Stimulated activated naive B cell treated with anti-CD40 and anti-IgM and Interleukin-4, amounts not matched to agents 10 μg/mL and 1 μg/mL and 100 μg/mL, for 72 hours (primary cell): ENCODE measurements at places on chromosomes 11 and 22.

- no peak overlapping the region for H3K27ac ChIP-seq
- H3K4me3 ChIP-seq, result no peak overlapping the region
- H3K4me1 ChIP-seq, result no peaks in the 10 kb centered on the region
- H3K36me3 ChIP-seq, result no peaks in the 10 kb centered on the region
- DNase-seq, result no peak
Observed at GRCh38 chr22:29096736-29097669, 24.2 kb downstream of the KREMEN1 start.

GRCh38 chr11:6315811-6316425 is 4.4 kb downstream of the CAVIN3 start:
- H3K27me3 ChIP-seq, result peaks cover 45% of the 10 kb centered on the region
- H3K36me3 ChIP-seq, result no peaks in the 10 kb centered on the region
- peaks cover 20% of the 10 kb centered on the region for H3K4me1 ChIP-seq
- H3K4me3 ChIP-seq, result no peak overlapping the region
- peak; percentile 22 for DNase-seq

- no peak overlapping the region for H3K4me3 ChIP-seq
- peaks cover 14% of the 10 kb centered on the region for H3K36me3 ChIP-seq
- H3K4me1 ChIP-seq, result peaks cover 38% of the 10 kb centered on the region
- no peak overlapping the region for H3K27ac ChIP-seq
- no peak for DNase-seq
- H3K27me3 ChIP-seq, result no peaks in the 10 kb centered on the region
Observed at GRCh38 chr11:63698976-63699733, 17.9 kb downstream of the RTN3 start.

- no peaks in the 10 kb centered on the region for H3K36me3 ChIP-seq
- no peaks in the 10 kb centered on the region for H3K27me3 ChIP-seq
- H3K27ac ChIP-seq, result no peak overlapping the region
Observed at GRCh38 chr11:128854841-128855240, 12.3 kb downstream of the KCNJ1 start.

- no peak for DNase-seq
- H3K27me3 ChIP-seq, result no peaks in the 10 kb centered on the region
- no peaks in the 10 kb centered on the region for H3K36me3 ChIP-seq
Observed at GRCh38 chr11:32178692-32179091, 87.8 kb downstream of the RCN1 start.

DNA sequence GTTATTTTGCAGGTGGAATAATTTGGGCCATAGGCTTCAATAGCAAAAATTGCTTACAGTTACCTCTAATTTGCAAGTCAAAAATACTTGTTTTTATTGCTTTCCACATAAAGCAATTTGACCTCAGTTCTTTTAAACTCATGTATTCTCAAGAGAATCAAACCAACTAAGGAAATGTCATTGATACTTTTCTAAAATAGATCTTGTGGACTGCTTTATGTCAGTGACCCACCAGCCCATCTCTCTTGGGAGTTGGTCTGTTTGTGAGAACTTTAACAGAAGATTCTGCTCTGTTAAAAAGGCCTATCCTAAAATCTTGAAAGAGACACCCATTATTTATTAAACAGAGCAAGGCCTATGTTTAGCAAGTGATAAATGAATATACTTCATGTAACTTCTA is 75.2 kb downstream of the DDIAS start:
- H3K36me3 ChIP-seq, result peaks cover 29% of the 10 kb centered on the region
- H3K4me1 ChIP-seq, result peaks cover 87% of the 10 kb centered on the region
- DNase-seq, result no peak
- H3K27ac ChIP-seq, result no peak overlapping the region
- no peaks in the 10 kb centered on the region for H3K27me3 ChIP-seq

DNA sequence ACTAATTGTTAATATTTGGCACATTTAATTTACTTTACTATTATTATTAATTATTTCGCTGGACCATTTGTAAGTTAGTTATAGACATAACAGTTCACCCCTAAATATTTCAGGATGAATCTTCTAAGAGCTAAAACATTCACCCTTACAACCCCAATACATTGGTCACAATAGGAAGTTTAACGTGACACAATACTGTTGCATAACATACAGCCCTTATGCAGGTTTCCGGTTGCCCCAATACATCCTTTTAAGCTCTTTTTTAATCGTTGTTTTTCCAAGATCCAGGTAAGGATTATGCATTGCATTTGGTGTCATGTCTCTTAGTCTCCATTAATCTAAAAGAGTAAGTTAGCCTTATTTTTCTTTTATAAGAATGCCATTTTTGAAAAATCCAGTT is 71.2 kb downstream of the HSD17B12 start:
- no peaks in the 10 kb centered on the region for H3K27me3 ChIP-seq
- no peak overlapping the region for H3K4me3 ChIP-seq
- H3K27ac ChIP-seq, result no peak overlapping the region
- H3K4me1 ChIP-seq, result peaks cover 6% of the 10 kb centered on the region

- no peaks in the 10 kb centered on the region for H3K4me1 ChIP-seq
- DNase-seq, result no peak
- H3K36me3 ChIP-seq, result no peaks in the 10 kb centered on the region
- H3K27ac ChIP-seq, result no peak overlapping the region
- no peaks in the 10 kb centered on the region for H3K27me3 ChIP-seq
Observed at GRCh38 chr11:75286826-75287465, 46.4 kb downstream of the TPBGL start.

GRCh38 chr11:111944651-111945051 is 7.5 kb downstream of the DIXDC1 start:
- no peaks in the 10 kb centered on the region for H3K36me3 ChIP-seq
- DNase-seq, result no peak
- H3K27ac ChIP-seq, result no peak overlapping the region

DNA sequence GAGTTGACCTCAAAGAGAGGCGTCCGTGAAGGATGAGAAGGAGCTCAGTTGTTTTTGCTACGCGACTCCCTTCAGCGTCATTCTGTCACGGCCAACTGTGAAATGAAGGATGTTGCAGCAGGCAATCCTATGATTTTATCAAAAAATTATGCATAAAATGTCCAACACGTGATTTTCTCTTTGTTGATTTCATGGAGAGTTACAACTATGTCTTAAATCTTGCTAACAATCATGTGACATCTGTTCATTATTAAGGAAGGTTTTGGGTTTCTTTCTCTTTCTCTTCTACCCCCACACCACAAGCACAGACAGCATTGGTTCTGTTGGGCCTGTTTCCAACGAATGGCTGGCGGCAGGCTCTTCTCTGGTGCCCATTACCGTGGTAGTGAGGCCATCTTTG is 3.7 kb downstream of the KRTAP5-4 start:
- no peak overlapping the region for H3K4me3 ChIP-seq
- H3K36me3 ChIP-seq, result no peaks in the 10 kb centered on the region
- H3K4me1 ChIP-seq, result no peaks in the 10 kb centered on the region
- DNase-seq, result no peak
- no peak overlapping the region for H3K27ac ChIP-seq

- peak overlapping the region; percentile 99 for H3K27ac ChIP-seq
- H3K27me3 ChIP-seq, result no peaks in the 10 kb centered on the region
- H3K36me3 ChIP-seq, result peaks cover 25% of the 10 kb centered on the region
- H3K4me1 ChIP-seq, result peaks cover 73% of the 10 kb centered on the region
Observed at GRCh38 chr22:26672060-26672471, 14.7 kb downstream of the MIAT start.

- DNase-seq, result no peak
- no peaks in the 10 kb centered on the region for H3K27me3 ChIP-seq
- H3K4me3 ChIP-seq, result no peak overlapping the region
- H3K27ac ChIP-seq, result no peak overlapping the region
- H3K36me3 ChIP-seq, result peaks cover 3% of the 10 kb centered on the region
Observed at GRCh38 chr22:49455595-49455994, 372.1 kb downstream of the BRD1 start.

DNA sequence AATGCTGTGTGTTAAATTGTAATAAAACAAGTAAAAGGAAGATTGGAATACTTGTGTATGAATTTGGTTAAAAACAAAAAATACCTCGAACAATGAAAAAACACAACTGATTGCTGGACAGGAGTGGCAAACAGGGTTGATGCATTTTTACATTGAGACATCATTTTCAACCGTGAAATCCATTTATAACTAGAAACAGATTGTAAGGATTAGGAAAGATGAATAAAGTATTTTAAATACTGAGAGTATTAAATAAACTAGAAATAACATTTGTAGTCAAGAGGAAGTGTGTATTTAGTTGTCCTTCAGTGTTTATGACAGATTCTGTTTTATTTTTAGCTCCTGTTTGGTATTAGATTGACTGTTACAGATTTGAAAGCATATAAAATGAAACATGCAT is 5.4 kb downstream of the ATM start:
- no peaks in the 10 kb centered on the region for H3K27me3 ChIP-seq
- peaks cover 38% of the 10 kb centered on the region for H3K36me3 ChIP-seq

- no peak overlapping the region for H3K27ac ChIP-seq
- peaks cover 5% of the 10 kb centered on the region for H3K27me3 ChIP-seq
- no peak for DNase-seq
Observed at GRCh38 chr11:20227631-20228030, 67.4 kb upstream of the DBX1 start.

DNA sequence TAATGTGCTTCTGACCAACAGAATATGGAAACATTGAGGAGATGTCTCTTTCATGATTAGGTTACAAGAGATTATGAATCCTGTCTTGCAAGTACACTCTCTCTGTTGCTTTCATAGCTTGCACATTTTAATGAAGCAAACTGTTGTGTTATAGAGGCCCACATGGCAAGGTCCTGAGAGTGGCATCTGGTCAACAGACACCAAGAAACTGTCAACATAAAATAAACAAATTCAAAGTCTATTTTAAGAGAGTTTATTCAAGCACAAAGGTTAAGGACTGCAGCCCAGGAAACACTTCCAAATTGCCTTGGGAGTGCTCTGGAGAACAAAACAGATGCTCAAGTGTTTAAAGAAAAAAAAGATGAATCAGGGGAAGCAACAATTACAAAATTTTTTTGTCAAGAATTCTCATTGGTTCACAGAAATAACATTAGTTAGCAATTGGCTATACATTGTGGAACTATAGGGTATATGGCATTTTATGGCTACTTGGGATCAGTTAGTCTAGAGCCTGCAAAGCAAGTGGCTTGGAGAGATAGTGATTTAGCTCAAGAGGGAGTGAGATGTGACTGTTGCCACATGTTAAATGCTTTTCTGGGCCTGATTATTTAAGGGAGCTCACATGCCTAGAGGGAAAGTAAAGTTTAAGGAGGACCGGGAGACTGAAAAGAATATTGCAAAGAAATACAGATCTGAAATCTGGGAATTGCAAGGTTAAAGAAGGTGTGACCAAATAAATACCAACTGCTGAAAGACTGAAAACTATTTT is 54.6 kb downstream of the CTSC start:
- no peak overlapping the region for H3K4me3 ChIP-seq
- H3K27ac ChIP-seq, result no peak overlapping the region
- H3K27me3 ChIP-seq, result no peaks in the 10 kb centered on the region
- H3K4me1 ChIP-seq, result no peaks in the 10 kb centered on the region

GRCh38 chr11:57460022-57460757 is at the start of gene RTN4RL2:
TSS of gene RTN4RL2 (plus strand) at chr11:57460528. CDS start at chr11:57460866, 338 bp downstream.
- H3K27ac ChIP-seq, result peak within 1 kb of the TSS; percentile 56
- DNase-seq, result no peak
- no peaks in the 10 kb centered on the region for H3K36me3 ChIP-seq
- H3K4me1 ChIP-seq, result peaks cover 36% of the 10 kb centered on the region

DNA sequence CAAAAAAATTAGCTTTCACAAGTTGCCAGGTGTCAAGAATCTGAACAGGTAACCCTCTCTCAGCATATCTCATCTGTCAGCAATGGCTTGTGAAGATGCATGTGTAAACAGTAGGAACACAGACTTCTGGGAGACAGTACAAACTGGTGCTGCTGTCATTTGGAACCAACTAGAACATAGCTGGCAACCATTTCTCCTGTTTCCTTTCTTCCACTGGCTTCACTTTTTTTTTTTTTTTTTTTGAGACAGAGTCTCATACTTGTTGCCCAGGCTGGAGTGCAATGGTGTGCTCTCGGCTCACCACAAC is 2.1 kb upstream of the PIK3C2A start:
- peaks cover 16% of the 10 kb centered on the region for H3K36me3 ChIP-seq
- no peak overlapping the region for H3K27ac ChIP-seq
- DNase-seq, result no peak
- peaks cover 25% of the 10 kb centered on the region for H3K4me1 ChIP-seq
- no peak overlapping the region for H3K4me3 ChIP-seq

DNA sequence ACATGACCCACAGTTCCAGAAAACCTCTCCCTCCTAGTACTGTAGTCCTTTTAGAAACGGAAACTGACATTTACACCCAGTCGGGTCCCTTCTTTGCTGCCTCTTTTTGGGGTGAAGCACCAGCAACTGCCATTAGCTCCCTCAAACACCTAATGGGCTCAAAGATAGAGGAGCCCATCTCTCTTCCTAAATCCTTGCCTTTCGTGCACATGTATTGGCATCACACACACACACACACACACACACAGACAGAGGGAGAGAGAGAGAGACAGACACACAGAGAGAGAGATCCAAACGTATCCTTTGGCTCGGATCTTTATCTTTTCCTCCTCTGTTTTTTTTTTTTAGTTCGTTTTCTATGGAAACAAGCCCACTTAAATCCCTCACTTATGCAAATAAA is 716 bp downstream of the GRM5 start:
- peaks cover 42% of the 10 kb centered on the region for H3K27me3 ChIP-seq
- no peaks in the 10 kb centered on the region for H3K4me1 ChIP-seq
- no peak overlapping the region for H3K27ac ChIP-seq
- H3K4me3 ChIP-seq, result no peak overlapping the region
- DNase-seq, result no peak

- peak; percentile 37 for DNase-seq
- H3K4me1 ChIP-seq, result peaks cover 48% of the 10 kb centered on the region
- peaks cover 23% of the 10 kb centered on the region for H3K36me3 ChIP-seq
- H3K27ac ChIP-seq, result peak overlapping the region; percentile 99
Observed at GRCh38 chr22:37609240-37610152, 862 bp downstream of the GGA1 start.

DNA sequence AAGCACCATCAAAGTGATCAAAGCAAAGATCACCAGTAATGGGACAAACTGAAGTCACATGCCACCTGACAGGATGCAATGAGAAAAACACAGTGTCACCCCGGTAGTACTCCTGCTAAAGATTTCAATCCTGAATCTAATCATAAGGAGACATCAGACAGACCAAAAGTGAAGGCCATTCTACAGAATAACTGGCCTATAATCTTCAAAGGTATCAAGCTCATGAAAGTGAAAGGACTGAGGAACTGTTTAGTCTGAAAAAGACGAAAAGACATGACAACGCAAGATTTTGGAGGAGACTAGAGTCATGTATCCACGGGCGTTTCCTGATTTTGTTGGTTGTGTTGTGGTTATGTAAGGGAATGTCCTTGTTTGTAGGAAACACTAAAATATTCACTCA is 42.4 kb upstream of the TSKU start:
- DNase-seq, result no peak
- H3K36me3 ChIP-seq, result no peaks in the 10 kb centered on the region
- peaks cover 37% of the 10 kb centered on the region for H3K27me3 ChIP-seq
- no peak overlapping the region for H3K27ac ChIP-seq
- no peak overlapping the region for H3K4me3 ChIP-seq
